Caco-2 (cell line): ENCODE measurements at places on chromosomes 2 and 18. TPM values are rescaled to one million over a fixed set of nuclear protein-coding genes. Genes with fewer than 3 reads are reported as not detected.

The GPAT2 gene
- not detected in 2 replicates for total RNA-seq

The CHRNG gene
- total RNA-seq, result not detected in 2 replicates

The B3GNT7 gene
- 2.7 and 3.6 TPM in 2 replicates for total RNA-seq

The IL1B gene
- 0.18 TPM in 1 of 2 replicates, not detected in the other for total RNA-seq

- DNase-seq, result no peak
- H3K4me1 ChIP-seq, result peaks cover 57% of the 10 kb centered on the region
- peak overlapping the region; percentile 62 for H3K27ac ChIP-seq
- H3K4me3 ChIP-seq, result no peak overlapping the region
- no peaks in the 10 kb centered on the region for H3K27me3 ChIP-seq
Observed at GRCh38 chr2:205364261-205364660, 318.0 kb upstream of the NRP2 start.

- no peak overlapping the region for H3K27ac ChIP-seq
- no peak for DNase-seq
- H3K4me3 ChIP-seq, result no peak overlapping the region
Observed at GRCh38 chr2:221492636-221493035, 79.5 kb downstream of the EPHA4 start.

- H3K4me3 ChIP-seq, result no peak overlapping the region
- H3K4me1 ChIP-seq, result no peaks in the 10 kb centered on the region
- DNase-seq, result no peak
- no peak overlapping the region for H3K27ac ChIP-seq
Observed at GRCh38 chr2:52658598-52658997, 1109.0 kb upstream of the CHAC2 start.

GRCh38 chr2:224865016-224865415 is 148.9 kb upstream of the CCDC195 start:
- H3K27me3 ChIP-seq, result no peaks in the 10 kb centered on the region
- no peak for DNase-seq
- no peaks in the 10 kb centered on the region for H3K36me3 ChIP-seq
- H3K4me3 ChIP-seq, result no peak overlapping the region
